CD4-positive, alpha-beta T cell treated with Interleukin-15 for 4 hours (primary cell): ENCODE measurements at places on chromosomes 11 and 22.

DNA sequence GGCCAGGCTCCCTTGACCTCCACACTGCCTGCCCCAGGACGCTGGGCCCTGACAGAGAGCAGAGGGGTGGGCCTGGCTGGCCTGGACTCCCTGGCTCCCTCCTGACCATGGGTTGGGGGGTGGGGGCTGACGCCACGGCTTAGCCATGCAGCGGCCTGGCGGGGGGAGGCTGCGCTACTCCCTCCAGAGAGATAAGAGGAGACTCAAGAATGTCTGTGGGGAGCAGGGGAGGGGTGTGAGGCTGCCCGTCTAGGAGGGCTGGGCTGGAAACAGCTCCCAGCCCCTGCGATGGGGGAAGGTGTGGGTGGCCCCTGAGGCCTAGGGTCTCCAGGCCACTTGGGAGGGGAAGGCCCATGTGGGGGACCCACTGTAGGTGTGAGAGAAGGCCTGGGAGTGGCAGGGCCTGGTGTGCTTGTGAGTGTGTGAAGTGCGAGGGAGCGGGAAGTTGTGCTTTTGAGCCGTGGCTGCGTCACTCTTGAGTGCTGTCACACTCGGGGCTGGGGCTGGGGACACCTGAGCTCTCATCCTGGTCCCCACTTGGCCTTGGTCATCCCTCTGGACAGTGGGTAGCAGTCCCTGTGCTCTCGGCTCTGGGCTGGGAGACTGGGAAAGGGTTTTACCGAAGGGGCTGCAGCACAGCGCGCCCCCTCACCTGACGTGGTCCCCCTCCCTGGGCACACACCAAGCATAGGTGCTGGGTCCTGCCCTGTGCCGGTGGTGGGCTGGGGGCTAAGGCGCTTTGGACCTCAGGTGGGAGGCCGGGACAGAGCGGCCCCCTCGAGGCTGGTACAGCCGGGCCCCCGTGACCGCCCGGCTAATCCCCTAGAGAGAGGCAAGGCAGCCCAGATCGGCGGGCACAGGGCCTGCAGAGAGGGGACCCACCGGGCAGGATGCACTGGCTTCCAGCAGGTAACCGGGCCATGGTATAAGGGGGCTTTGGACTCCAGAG, 2.4 kb downstream of the MYRF start:
- no peak for DNase-seq

- DNase-seq = no peak
Measured at GRCh38 chr11:46745328-46745727, 26.3 kb downstream of the F2 start.

GRCh38 chr11:126029805-126030204, 32.9 kb downstream of the CDON start:
- no peak for DNase-seq

DNA sequence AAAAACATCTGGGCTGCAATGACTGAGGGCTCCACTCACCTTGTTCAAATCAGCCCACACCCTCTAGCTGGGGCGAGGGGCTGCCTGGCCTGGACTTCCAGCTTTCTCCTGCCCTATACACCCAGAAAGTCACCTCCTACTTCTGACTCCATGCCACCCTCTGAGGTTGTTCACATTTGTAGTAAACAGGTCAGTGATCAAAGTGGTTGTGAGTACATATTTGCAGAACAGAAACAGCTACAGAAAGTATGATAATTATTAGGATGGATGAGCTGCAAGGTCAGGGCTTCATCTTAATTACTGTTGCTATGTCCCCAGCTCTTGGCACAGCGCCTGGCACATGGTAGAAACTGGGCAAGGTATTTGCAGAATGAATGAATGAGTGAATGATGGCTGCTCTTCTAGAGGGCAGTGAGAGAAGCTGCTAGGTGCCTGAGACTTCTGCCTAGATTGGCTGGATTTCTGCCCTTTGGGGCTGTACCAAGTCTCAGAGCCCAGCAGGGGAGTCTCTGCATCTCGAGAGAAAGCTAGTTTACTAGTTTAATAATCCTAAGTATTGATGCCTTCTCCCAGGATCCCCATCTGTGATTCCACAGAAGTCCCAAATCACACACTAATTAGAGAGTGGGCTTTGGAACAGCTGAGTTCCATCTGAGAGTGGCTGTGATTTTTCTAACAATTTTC, 36.0 kb downstream of the SYT13 start:
- DNase-seq = no peak

GRCh38 chr11:2222451-2222850, 47.9 kb downstream of the ASCL2 start:
- DNase-seq = no peak

DNA sequence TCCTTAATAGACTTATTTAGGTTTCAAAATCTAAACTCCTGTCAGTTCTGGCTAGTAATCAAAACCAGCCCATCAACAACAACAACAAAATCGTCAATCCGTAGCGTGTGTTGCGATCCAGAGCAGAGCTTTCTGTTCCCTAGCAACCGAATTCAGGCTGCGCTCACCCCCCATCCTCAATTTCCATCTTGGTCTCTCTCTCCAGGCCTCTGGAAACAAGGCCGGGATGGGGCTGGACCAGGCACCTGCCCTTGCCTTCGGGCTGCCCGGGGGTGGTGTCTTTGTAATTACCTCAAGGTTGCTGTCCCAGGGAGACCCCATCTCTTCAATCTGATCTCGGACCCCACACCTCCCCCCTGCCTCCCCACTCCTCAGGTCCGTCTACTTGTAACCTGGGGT, 1341.5 kb downstream of the BRD1 start:
- no peak for DNase-seq

GRCh38 chr11:68333173-68333572, 20.8 kb downstream of the LRP5 start:
- no peak for DNase-seq

GRCh38 chr11:35183326-35183925, 44.5 kb downstream of the CD44 start:
- no peak for DNase-seq

DNA sequence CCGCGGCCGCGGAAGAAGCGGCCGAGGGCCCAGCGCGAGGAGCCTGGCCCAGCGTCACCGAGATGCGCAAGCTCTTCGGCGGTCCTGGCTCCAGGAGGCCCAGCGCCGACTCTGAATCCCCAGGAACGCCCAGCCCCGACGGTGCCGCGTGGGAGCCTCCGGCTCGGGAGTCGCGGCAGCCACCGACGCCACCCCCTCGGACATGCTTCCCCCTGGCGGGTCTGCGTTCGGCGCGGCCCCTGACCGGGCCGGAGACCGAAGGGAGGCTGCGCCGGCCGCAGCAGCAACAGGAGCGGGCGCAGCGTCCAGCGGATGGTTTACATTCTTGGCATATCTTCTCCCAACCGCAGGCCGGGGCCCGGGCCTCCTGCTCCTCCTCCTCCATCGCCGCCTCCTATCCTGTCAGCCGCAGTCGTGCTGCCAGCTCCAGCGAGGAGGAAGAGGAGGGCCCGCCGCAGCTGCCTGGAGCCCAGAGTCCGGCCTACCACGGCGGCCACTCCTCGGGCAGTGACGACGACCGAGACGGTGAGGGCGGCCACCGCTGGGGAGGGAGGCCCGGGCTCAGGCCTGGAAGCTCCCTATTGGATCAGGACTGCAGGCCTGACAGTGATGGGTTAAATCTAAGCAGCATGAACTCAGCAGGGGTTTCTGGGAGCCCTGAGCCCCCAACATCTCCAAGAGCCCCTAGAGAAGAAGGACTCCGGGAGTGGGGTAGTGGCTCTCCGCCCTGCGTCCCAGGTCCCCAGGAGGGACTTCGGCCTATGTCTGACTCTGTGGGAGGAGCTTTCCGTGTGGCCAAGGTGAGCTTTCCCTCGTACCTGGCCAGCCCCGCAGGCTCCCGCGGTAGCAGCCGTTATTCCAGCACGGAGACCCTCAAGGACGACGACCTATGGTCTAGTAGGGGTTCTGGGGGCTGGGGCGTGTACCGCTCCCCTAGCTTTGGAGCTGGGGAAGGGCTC, 1.2 kb downstream of the ARHGEF17 start:
- DNase-seq = no peak

DNA sequence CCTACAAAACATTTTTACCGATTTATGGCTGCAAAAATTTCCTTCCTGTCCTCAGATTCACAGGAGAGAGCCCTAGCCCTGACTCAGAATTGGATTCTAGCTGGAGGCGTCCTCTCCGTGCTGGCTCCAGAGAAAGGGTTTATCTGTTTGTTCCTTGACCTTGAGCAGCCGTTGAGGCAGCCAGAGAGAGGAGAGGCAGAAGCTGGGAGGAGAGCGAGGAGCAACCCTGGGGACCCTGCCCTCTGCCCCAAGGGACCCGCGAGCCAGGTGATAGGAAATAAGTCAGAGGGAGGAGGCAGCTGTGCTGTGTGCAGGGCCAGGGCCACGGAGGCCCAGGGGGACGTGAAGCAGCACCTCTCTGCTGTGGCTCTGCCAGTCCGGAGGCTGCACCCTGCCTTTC, 75.6 kb downstream of the IGLL1 start:
- DNase-seq = no peak

DNA sequence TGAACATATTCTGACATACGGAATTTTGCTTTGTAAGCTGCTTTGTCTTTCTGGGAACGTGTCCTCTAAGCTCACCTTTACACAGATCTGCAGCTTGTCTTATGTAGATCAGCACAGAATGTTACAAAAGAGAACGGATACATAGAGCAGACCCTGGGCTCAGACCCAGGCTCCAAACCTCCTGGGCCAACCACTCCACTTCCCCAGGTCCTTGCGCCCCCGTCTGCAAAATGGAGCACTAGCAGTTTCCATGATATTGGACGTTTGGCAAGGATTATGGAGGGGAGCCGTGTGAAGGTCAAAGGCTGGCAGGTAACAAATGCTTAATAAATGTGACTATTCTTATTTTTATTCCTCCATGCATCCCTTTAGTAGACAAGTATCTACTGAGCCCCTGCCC, 358.4 kb downstream of the CTTN start:
- no peak for DNase-seq

DNA sequence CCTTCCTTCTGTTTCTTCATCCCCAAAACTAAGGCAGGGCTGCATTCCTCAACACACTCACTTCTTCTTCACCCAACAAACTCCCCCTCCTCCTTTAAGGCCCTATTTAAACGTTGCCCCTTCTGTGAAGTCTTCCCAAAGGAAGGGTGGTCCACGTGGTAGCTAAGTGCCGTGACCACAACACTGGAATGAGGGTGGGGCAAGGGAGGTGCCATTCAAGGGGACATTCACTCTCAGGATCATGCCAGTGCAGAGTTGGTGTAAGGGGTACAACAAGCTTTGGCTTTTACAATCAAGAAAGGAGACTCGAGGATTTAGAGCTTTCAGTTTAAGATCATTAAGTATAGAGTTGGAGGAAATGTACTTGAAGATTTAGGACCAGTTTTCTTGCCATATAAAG, 8.0 kb upstream of the MS4A10 start:
- DNase-seq = no peak
